ENCODE measurements at places on chromosomes 16 and 17.

GRCh38 chr16:7561908-7562405 lies 229.3 kb downstream of the RBFOX1 start:
- no peak for DNase-seq

DNA sequence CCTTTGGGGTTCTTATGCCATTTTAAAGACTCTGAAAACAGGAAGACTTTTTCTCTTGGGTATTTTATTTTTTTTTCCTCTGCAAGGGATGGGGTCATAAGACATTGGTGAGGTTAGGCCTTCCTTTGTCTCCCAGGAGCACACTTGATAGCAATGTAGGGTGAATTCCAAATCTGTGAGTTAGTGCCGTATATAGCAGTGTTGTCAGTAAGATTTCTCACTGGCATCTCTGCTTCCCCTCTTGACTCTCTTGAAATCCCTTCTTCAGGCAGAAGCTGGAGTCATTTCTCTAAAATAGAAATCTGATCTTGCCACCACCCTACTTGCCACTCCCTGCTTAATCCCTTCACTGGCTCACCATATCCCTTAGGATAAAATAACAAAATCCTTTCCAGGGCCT lies 529.7 kb downstream of the WWOX start:
- DNase-seq, result no peak

DNA sequence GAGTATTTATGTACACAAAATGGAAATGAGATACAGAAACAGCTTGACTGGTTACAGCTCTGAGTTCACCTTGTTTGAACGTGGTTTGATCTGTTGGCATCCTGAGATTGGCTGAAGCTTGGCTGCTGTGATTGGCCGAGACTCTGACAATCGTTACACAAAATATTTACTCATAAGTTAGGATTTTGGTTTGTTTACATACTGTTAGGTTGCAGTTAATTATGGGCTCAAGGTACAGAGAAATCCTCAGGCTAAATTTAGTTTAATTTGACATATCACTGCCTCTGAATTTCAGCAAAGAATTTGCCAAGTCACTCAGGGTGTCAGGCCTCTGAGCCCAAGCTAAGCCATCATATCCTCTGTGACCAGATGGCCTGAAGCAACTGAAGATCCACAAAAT lies 227.3 kb downstream of the COPRS start:
- no peak for DNase-seq

DNA sequence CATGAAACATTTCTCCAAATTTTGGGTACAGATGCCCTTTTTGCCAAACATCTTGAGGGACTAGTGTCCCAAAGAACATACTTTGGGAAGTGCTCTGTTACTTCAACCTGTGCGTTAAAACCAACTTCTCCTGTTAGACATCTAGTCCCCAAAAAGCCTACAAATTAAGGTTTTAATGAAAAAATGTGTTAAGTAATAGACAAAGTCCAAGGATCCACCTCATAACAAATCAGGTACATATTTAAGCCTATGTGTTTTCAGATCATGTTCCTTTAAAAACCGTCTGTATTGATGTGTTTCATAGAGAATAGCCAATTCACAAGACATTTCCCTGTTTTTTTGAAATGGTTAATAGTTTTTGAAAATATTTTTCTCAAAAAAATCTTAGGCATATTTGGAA lies 174.8 kb upstream of the FAM20A start:
- no peak for DNase-seq

GRCh38 chr17:42276359-42276608 lies at the start of gene STAT5B:
Gene STAT5B (minus strand): TSS chr17:42276391. CDS start chr17:42232127, 44,264 bp downstream.
- no peak for DNase-seq

DNA sequence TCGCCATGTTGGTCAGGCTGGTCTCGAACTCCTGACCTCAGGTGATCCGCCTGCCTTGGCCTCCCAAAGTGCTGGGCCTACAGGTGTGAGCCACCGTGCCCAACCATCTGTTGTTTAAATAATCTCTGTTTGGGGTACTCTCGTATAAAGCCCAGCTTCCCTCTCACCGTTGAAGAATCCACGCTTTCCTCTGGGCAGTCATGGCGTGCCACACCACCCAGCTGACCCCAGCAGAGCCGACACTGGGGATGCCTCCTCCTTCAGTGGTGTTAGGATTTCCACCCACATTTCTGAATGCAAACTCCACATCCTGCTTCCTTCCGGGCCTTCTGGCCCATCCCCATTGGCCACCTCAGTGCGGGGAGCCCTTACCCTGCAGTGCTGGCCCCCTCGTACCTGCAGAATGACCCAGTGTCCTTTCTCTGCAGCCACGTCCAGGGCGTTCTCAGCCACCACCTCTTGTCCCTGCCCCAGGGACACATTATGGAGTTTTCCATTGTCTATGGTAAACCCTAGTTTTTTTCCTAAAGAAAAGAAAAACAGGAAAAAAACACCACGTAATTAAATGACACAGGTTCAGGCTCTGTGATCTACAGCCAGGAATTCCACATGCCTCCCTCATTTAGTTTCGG lies 60.4 kb downstream of the PGS1 start:
- no peak for DNase-seq

- no peak for DNase-seq
These were observed 9.4 kb downstream of the DUSP3 start for GRCh38 chr17:43769426-43769825.

DNA sequence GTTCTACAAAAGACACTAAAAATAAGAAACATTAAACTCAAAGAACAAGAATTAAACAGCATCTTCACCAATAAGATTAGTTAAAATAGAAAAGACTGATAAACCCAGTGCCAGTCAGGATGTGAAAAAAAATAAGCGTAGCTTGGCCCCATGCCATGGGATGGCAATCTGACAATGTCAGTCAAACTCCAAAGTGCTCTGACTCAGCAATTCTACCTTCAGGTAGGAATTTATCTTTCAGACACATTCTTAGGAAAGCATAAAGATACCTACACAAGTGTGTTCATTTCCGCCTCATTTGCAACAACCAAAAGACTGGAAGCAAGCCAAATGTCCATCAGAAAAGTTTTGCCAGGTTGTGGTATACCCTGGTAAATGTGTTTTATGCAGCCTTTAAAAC lies 9.1 kb upstream of the MPO start:
- no peak for DNase-seq

DNA sequence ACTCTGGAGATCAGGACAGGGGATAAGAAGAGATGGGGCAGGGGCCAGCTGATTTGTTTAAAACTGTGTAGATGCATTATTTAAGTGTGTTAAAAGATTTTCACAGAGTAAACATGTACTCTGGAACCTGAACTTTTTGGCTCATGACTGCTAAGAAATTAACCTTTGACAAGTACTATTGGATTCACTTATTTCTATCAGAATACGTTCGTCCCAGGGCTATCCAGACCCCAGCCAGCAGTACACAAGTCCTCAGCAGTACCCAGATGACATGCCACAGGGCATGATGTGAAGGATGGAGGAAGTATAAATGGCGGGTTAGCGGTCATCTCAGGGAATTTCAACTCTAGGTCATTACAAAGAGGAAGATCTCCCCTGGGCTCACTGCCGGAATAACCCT lies 253.7 kb downstream of the STX8 start:
- no peak for DNase-seq

DNA sequence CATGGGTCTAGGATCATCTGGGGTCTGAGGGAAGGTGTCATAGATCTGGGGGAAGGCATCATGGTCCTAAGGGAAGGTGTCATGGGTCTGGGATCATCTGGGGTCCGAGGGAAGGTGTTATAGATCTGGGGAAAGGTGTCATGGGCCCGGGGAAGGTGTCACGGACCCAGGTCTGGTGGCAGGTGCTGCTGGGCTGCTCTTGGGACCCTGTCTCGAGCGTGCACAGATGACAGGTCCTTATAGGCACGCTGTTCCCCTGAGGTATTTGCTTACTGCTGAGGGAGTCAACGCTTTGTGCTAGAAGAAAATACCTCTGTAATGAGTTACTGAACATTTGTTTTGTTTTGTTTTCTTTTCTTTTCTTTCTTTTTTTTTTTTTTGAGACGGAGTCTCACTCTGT lies 1.4 kb downstream of the RAB40C start:
- no peak for DNase-seq
